ENCODE measurements at places on chromosomes 3 and 15.

- DNase-seq = no peak
These were observed 693 bp upstream of the STAB1 start for GRCh38 chr3:52494445-52494844.

GRCh38 chr3:107068980-107069379 lies 308.3 kb upstream of the CCDC54 start:
- no peak for DNase-seq

- no peak for DNase-seq
These were observed 55.9 kb upstream of the OXTR start for GRCh38 chr3:8825153-8825825.

DNA sequence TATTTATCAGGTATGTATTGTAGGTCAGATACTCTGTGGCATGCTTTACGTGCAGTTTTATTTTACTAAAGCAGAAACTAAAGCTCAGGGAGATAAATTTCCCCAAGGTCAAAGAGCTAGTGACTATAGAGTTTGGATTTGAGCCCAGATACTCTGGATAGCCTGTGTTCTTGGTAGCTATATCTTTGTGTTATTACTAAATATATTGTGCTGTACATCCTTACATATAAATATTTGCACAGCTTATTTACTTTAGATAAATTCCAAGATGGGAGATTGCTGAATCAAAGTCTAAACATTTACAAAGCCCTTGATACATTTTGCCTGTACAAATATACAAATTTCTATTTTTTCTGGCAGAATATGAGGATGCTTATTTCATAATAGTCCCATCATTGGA lies 660.9 kb upstream of the NAALADL2 start:
- DNase-seq = no peak

DNA sequence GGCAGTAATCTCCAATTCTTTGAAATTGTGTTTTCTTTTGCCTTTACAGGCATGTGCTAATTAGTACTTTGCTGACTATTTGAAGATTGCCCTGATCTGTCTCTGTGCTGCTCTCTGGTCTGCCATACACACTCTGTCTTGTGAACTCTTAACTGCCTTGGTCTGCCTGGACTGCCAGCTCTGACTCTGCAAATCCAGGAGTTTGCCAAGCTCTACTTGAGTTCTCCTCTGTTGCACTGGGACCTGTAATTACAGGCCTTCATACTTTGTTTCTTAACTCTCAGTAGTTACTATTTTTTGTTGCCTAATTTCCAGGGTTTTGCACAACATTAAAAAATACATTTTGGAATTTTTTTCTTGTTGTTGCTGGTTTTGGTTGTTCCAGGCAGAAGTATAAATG lies 155.0 kb downstream of the RSRC1 start:
- DNase-seq = no peak

GRCh38 chr3:52195823-52196331 lies 2.1 kb upstream of the ALAS1 start:
- DNase-seq = no peak

DNA sequence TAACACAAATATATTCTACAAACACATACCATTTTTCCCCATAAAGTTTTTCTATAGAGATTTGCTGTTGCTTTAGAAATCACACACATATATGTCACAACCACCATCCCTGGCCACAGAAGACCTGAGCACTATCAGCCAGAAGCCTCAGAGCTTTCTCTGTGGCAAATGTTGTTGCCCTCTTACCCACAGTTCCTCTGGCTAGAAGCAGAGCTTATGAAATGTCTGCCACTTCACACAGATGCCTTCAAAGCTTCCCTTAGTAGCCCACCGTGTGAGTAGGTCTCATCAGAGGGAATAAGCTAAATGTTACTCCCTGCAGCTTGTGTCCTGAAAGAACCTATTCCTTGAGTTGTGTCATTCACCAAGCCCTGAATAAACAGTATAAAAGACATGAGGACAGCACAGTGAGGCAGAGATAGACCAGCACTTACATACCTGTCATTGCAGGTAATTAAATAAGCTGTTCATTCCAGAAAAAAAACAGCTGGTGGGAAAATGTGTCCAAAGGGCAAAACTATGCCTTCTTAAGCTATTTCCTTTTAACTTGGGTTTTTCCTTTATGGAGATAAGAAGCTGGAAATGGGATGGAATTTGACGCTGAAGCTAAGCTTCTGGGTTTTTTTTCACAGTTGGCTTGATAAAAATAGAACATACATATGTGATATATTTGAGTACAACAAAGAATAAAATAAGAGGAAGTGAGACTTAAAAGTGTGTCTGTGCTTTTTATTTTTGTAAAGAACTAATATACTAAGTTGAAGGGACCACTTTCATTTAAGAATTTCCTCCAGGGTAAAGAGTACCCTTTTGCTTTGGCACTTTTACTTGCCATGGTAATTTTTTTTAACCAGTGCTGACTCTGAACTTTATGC lies 391.4 kb downstream of the KCNH8 start:
- DNase-seq = no peak

- DNase-seq = no peak
These were observed 30.2 kb downstream of the TTBK2 start for GRCh38 chr15:42890161-42890913.

DNA sequence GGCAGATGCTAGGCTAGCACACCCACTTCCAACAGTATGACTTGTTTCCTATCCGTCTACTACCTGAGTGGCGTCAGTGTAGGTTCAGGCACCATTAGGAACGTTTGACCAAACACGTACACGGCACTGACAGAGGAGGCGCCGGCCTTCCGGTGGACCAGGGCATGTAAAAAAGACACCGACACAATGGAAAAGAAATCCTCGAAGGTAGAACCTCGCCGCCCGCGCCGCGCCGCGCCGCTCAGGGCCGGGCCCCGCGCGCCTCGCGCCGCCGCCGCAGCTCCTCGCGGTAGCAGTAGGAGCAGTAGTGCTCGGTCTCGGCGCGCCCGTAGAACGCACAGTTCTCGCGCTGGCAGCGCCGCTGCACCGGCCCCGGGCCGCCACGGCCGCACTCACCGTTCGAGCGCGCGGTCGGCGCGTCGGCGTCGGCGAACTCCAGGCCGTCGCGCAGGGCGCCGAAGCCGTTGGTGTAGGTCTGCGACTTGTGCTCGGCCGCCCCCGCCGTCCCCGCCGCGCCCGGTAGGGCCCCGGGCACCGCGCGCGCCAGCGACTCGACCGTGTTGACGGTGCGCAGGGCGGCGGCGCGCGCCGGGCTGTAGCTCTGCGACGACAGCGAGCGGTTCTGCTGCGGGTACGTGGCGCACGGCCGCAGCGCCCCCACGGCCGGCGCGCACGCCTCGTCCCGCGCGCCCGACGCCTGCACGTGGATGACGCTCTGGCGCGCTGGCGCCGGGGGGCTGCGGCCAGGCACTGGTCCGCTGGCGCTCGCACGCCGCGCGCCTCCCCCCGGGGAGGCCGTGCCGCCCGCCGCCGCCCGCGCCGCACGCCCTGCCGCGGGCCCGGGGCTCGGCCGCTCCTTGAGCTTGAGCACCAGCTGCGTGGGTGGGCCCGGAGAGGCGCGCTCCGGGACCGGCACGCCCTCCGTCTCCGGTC lies 156.7 kb downstream of the KLF13 start:
- DNase-seq = peak; percentile 41

- no peak for DNase-seq
These were observed 53.9 kb upstream of the VGLL3 start for GRCh38 chr3:87044846-87045245.

- no peak for DNase-seq
These were observed 47.3 kb downstream of the BDH1 start for GRCh38 chr3:197508461-197508860.

DNA sequence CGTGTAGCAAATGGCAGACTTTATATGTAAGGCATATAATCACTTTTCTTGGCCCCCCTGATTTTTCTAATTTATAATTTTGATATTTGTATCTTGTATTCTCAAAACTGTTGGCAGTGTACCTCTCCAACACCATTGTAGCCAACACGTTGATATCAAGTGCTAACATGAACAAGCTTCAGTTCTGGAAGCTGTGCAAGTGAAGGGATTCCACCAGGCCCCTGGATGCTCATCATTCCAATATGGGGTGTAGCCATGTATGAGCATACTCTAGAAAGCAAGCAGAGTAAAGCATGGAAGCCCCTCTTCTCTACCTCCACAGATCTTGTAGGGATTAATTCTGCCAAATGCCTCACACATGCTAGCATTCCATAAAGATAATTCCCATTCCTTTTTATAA lies 211.3 kb downstream of the MYRIP start:
- DNase-seq = no peak

DNA sequence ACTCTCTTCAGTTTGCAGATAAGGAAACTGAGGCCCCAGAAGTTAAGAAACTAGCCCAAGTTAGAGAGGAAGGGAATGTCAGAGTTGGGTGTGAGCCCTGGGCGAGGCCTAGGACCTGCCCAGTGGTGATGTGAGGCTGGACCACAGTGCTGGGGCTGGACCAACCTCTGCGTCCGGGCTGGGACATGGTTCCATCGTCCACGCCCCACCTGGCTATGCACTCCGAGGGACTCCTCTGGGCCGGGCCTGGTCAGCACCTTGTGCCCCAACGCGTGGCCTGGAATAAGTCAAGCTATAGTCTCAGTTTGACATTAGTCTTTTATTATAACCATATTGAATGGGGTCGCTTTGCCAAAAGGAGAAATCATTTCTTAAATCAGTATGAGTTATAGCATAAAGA lies 272.1 kb downstream of the PLCL2 start:
- no peak for DNase-seq

DNA sequence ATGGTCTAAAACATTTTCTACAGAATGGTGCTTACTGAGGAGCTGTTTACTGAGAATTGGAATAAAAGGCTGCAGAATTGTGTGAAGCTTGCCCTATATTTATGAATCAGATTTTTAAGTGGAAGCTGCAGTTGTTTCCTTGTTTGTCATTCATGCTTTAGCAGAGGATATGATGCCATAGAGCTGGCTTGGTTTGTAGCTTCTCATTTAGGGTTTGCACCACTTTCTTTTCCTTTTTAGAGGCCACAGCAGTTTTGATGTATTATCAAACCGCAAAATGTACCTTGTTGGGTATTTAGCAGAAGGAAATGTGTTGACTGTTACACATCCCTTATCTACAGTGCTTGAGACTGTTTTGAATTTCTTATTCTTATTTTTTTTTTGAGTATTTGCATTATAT lies 66.2 kb downstream of the RASA2 start:
- no peak for DNase-seq

- DNase-seq = no peak
These were observed 71.0 kb downstream of the TP63 start for GRCh38 chr3:189702066-189702646.

DNA sequence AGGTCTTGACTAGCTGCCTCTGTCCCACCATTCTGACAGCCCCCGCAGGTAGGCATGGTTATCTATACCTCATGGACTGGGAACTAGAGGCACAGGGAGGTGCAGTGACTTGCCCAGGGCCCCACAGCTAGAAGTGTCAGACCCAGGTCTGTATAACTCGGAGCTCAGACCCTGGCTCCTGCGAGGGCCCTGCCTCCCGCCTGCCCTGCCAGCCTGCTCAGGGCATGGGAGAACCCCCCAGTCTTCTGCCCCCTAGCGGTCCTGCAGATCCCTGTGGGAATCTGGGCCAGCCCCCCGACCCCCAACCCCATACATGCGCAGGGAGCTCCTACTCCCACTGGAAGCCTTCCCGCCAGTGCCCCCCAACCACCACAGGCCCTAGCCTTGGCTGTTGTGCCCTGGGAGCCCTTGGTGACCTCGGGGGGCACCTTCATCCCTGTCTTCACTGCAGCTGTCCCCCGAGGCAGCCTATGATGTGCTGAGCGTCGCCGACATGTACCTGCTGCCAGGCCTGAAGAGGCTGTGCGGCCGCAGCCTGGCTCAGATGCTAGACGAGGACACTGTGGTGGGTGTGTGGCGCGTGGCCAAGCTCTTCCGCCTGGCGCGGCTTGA lies 6.9 kb downstream of the ABTB1 start:
- no peak for DNase-seq

DNA sequence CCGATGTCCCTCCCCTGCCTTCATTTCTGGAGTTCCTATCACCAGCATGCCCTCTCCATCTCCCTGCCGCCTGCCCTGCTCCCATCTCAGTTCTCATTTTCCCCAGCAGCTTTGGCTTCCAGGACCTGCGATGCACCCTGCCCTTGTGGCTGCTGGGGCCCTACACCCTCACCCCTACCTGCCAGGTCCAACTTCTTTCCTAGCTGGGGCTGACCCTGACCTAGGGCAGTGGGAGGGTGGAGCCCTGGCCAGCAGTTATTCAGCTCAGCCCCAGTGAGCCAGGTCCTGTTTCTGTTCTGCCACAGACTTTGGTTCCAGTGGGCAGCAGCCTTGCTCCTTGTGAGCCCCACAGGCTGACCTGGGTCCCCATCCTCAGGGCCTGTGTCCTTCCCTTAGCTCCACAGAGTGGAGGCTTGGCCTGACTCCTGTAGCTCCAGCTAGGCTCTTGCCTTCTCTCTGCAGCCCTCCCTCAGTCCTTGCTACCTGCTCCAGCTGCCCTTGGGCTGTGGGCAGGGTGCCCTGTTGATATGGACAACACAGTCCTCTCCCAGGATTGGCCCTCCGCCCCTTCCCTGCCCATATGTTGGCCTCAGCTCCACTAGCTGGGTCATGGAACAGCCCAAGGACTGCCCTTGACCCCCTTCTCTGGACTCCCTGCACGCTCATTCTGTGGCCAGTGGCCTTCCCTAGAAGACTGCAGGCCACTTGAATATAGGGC lies 34.7 kb upstream of the PDE8A start:
- DNase-seq = no peak

DNA sequence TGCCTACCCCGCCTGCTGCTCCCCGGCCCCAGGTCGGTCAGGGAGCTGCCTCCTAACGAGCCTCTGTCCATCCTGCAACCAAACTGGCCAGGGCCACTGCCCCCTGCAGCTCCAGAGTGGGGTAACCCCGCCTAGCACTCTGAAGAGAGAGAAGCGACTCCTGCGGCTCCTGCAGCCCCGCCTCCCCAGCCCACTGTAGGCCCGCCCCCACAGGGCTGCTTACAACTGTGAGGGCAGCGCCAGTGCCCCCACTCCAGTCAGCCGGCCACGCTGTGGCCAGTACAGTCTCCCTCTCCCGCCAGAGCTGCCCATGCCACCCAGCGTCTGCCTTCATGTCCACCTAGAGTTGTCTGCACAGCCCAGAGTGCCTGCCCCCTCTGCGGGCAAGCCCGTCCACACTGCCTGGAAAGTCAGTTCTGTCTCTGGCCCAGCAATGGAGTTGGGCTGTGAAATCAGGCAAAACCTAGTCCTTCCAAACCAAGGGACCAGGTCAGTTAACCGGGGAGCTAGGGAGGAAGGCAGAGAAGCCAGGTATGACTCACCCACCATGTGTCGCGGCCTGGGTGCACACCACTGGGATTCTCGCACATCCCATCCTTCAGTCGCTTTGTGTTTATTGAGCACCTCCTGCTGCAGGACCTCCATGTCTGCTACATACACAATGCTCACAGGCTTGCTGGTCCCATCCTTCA lies 2.4 kb downstream of the UCN2 start:
- DNase-seq = no peak

- DNase-seq = no peak
These were observed 78.4 kb upstream of the WNT5A start for GRCh38 chr3:55565521-55565920.

DNA sequence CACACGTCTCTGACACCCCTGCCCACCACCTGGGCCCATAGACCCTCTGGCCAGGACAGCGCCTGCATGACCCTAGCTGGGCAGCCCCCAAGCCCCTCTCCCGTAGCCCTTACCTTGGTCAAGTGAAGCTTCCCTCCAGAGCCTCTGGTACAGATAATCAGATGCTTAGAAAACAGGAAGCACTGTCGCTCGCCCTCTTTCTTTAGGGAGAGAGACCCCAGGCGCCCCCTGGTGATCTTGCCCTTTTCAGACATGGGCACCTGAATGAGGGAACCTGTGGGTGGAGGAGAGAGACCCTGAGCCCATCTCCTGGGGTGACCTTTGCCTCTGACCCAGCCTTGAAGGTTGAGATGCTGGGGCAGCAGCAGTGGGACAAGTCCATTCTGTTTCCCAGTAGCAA lies 65.4 kb downstream of the RASGRF1 start:
- no peak for DNase-seq

- no peak for DNase-seq
These were observed 11.4 kb downstream of the FAM107A start for GRCh38 chr3:58565621-58566397.
